SHP77 treated with DMSO at 0.1 percent for 48 hours (cell line): ENCODE measurements at places on chromosomes 2 and 18.
A peak's percentile ranks its signal among the peaks of the same experiment; 100 is the strongest.

DNA sequence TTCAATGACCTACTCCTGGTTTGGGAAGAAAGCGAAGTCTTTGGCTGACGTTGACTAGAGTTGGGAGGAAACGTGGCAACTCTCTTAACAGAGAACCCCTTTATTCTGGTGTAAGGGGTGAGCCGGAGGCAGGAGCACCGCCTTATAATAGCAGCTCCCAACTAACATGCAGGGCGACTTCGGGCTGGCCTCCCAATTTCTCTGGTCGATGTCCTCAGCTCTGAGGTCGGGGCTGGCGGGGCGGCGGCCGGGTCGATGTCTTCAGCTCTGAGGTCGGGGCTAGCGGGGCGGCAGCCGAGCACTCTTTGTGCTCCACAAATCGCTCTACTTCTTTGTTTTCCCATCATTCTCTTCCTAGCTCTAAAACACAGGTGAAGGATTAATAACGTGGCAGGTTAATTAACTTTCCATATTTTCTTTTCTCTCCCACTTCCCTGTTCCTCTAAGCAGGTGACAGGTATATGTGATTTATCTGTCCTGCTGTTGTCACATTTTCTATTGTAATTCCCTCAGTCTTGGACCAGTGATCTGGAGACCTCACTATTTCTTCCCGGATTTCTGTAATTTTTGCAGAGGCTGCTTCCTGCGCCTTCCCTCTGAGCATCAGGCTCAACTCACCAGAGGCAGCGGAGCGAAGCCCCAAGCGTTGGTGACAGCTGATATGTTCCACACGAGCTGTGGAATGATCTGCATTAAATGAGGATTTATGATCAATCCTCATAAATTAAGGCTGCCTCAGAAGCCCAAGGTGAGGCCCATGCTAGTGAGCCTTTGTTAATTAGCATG is 64.3 kb downstream of the ACKR3 start:
- no peak for DNase-seq

DNA sequence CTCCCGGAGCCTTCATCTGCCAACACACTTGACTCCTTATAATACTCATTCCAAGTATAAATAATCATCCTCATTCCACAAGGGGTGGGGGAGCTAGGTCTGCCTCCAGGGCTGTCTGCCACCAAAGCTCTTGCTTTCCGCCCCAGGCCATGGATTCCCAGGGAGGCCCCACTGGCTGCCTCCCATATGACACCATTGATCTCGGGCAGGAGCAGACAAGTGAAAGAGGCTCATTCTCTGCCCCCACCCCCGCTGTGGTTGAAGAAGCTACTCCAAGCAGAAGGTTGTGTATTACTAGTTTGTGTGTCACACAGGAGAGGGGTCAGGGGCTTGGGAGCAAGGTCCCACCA is 99.5 kb downstream of the MRO start:
- no peak for DNase-seq

DNA sequence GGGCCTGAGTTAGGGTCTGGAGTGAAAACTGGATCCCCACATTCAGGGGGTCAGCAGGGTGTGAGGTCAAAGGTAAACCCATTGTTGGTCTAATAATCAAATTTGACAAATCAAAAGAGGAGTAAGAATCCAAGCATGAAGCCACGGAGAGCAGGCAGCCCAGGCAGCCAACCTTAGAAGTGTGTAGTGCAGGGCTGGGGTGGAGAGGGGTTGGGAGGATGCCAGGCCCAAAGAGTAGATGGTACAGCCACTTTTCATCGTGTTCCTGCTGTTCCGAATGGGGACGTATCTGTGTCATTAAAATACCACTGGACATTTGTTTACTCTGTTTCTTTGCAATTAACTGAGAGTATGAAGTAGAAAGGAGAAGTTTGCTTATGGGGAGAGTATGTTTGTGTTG is 16.5 kb upstream of the SPTBN1 start:
- no peak for DNase-seq

DNA sequence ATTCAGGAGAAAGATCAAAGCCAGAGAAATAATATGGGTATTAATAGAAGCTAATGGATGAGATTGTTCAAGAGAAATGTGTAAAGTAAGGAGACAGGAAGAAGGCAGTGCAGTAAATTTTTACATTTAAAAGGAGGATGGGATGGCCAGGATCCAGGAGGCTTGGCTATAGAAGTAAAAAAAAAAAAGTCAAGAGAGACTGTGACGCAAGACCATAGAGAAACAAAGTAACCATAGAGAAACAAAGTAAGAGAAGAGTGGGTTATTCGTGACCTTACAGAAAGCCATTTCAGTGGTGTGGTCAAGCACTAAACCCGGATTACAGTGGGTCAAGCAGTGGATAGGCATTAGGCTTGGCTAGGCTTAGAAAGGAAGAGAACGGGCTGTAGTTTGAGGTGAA is 10.5 kb upstream of the FAM171B start:
- no peak for DNase-seq

GRCh38 chr2:191666732-191667131 is 11.2 kb upstream of the NABP1 start:
- DNase-seq: no peak

DNA sequence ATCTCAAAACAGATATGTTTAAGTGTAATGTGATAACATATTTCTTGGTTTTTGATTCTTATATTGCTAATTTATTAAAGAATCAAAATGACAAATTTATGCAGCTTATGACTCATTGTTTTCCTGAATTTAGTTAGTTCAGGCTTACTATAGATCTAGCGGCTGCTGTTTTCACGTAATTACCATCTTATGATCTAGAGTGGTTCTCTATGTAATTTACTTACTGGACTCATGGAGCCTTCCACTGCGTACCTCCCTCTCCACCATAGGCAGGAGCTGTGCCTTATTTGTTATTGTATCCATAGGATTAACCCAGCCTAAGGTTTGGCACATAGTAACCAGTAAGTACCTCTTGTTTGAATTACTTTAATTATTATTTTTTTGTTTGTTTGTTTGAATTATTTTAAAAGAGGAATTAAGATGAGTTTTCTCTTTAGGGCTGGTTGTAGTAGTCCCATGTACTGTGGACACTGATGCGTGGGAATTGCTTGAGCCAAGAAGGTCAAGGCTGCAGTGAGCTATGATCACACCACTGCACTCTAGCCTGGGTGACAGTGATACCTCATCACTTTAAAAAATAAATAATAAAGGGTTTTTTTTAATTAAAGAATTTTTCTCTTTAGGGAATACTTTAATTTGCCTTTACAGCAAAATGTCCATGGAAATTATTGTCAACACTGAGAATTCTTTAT is 165.5 kb downstream of the PHLPP1 start:
- no peak for DNase-seq

DNA sequence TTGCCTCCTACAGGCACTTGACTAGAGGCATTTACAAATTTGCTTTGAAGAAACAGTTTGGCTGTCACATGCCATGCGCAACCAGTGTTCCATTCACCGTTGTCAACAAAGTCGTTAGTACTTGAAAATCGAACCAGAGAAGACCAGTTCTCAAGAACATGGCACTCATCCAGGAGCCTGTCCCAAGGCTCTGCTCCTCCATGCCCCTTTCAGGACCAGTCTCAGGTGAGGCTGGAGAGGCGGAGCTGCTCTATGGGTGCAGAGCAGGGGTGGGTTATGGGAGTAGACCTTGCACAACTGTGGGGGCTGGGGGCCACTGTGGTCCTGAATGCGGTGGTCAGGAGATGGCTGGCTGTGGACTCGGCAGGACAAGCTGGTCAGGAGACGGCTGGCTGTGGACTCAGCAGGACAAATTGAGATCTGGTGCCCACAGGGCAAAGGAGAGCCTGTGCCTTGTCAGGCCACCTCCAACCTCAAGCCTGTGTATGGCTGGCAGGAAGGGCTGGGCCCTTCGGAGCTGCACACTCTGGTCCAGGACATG is 12.3 kb upstream of the ATP9B start:
- no peak for DNase-seq

DNA sequence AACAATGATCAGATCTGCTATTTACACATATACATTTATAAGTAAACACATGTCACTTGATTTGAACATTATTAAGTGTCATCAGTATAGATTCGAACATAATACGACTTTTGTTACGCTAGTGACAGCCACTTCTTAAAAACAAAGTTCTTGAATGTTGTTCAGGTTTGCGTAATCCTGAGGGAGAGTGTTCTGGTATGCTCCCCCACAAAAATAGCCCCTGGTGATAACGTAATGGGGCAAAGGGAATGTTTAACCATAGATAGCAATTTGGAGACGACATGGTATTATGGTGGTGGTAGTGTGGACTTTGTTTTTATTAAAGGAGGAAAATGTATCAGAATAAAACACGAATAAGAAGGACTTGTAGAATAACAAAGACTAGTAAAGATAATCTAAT is 90.6 kb downstream of the PLEKHM3 start:
- DNase-seq: no peak

DNA sequence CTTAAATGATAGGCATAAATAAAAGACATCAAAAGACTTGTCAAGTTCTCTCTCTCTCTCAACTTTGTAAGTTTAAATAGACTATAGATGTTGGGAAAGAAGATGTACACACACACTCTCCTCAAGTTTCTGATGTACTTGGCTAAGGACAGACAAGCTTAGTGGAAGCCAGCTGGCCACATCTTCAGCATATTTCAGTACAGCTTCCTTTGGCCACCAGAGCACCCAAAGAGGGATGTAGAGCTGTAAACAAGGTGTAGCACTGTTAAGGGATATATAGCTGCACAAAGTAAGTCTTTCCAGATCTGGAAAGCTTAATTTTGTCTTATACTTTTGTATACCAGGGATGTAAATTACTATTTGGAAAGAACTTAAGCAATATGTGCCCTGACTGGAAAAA is 64.3 kb upstream of the MSTN start:
- no peak for DNase-seq

GRCh38 chr2:8196316-8196715 is 485.5 kb upstream of the ID2 start:
- no peak for DNase-seq

DNA sequence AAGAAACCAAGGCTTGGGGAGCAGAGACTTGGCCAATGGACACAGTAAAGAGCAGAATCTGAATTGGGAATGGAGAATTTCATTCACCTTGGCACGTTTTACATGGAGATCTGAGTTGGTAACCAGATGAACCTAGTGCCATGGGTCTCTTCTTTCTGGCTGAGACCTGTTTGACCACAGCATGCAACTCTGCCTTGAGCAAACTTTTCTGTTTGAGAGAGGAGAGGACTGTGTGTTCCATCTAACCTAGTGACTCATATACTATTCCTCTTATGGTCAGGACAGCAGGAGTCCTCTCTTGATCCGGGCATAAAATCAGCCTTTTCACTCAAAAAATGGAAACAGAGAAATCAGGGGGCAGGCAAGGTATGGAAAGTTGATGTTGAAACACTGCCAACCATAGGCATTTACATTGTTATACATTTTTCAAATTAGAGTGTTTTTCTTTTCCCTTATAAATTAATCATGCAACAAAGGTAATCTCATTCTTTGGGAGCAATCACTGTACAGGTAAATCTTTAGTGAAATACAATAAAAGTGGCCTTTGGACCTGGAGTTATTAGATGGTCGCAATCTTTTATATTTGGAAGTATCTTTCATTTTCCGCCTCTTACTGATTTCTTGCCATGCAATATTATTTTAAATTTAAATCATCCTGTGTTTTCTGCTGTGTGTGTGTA is 86.7 kb downstream of the NRP2 start:
- DNase-seq: no peak

GRCh38 chr2:218394298-218395089 is 5.2 kb upstream of the CTDSP1 start:
- no peak for DNase-seq

DNA sequence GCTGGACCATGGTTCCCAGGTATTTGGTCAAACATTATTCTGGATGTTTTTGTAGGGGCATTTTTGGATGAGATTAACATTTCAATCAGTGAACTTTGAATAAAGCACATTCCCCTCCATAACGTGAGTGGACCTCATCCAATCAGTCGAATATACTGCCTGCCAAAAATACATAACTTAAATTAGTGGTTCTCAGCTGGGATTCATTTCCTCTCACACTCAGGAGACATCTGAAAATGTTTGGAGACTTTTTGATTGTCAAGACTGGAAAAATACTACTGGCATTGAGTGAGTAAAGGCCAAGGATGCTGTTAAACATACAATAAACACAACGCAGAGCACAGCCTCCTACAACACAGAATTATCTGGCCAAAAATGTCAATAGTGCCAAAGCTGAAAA is 198.2 kb downstream of the MYO1B start:
- no peak for DNase-seq

GRCh38 chr2:23617167-23617810 is 232.3 kb downstream of the KLHL29 start:
- DNase-seq: no peak

DNA sequence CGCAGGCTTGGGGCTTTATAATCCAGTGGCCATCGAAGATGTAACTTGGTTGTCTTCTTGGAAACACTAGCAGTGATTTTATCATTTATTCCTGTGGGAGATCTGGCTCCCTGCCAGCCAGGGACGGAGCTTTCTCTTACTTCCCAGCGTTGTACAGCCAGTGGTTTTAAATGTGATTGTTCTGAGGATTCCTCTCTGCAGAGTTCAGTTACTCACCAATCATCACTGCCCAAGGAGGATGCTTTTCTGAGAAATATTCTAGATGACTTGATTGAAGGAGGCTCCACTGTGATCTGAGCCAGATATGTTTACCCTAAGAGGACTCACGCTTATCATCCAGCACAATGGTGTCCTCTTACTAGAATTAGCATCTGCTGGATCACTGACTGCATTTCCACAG is 744.3 kb downstream of the RNF144A start:
- no peak for DNase-seq

- no peak for DNase-seq
Measured at GRCh38 chr2:160812830-160813505, 319.4 kb upstream of the RBMS1 start.

DNA sequence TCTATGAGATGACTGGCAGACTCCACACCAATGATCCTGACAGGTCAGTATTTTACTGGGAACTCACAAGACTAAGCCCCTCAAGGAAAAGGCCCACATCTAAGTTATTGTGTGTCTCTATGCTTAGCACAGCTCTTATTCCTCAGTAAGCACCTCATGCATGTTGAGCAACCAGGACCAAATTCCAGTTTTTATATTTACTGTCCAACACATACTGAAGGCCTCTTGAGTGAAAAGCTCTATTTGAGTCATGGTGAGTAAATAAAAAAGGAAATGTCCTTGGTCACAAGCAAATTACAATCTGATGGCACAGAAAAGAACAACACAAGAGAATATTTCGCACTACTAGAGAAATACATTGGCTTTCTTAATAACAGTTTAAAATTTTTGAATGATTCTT is 87.9 kb upstream of the ETAA1 start:
- DNase-seq: no peak

DNA sequence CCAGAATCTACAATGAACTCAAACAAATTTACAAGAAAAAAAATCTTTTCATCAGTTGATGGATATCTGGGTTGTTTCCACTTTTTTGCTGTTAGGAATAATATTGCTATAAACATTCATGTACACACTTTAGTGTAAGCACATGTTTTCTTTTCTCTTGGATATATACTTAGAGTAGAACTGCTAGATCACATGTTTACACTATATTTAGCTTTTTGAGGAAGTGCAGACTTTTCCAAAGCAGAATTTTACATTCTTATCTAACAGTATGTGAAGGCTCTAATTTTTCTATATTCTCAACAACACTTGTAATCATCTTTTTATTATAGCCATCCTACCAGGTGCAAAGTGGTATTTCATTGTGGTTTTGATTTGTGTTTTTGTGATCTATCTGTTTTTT is 103.6 kb upstream of the RMP24 start:
- no peak for DNase-seq

GRCh38 chr18:59386909-59387686 is 28.0 kb upstream of the LMAN1 start:
- no peak for DNase-seq

GRCh38 chr2:223797811-223798721 is 39.3 kb downstream of the AP1S3 start:
- peak; percentile 30 for DNase-seq
